ENCODE measurements at places on chromosomes 2 and 18.

- no peak for DNase-seq
Observed at GRCh38 chr2:11559066-11559785, 25.4 kb downstream of the GREB1 start.

DNA sequence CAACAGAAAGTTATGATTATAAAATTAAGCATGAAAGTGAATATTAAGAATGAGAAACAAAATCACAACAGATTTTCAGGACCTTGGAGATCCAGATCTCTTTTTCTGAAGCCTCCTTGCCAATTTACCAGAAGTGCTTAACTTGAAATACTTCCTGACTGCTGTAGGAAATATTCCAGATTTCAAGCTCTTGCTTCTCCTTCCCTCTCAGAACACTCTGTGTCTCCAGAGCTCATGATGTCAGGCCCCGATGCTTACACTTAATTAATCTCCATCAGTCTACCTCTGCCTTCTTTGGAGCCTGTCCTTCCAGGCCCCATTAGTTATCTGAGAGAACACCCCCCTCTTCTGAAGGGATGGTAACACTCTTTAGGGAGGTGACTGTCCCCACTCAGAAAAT is 20.7 kb upstream of the NT5C1B start:
- no peak for DNase-seq

- no peak for DNase-seq
Observed at GRCh38 chr2:96626553-96626942, 11.6 kb downstream of the KANSL3 start.

DNA sequence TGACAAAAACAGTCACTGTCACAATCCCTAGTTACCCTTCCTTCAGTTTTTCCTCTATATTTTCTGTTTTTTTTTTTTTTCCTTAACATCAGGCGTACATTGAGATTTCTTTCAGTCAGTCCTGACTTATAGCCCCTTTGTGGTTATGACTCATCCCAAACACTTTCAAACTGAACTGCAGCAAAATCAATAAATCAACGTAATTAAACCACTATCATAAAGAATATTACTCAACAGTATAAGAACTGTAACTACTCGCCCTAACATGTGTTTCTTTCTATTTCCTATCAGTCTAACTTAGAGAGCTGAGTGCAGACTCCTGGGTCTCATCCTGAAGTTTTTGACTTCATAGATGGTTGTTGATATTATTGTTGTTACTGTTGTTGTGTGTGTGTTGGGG is 523.5 kb downstream of the LRRTM4 start:
- DNase-seq, result no peak

- no peak for DNase-seq
Observed at GRCh38 chr18:56995579-56996188, 151.2 kb upstream of the BOD1L2 start.

DNA sequence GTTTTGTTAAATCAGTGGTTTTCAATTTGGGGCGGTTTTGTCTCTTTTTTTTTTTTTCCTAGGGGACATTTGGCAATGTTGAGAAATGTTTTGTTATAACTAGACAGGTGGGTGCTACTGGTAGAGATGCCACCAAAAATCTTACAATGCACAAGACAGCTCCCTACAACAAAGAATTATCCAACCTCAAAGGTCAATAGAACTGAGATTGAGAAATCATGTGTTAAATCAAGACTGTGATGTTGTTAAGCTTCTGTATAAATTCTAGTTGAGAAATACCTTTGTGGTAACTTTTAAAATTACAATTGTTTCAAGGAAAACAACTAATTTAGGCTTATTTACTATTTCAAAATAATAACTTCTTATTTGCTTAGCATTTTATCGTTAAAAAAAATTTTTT is 9.4 kb upstream of the SPOPL start:
- no peak for DNase-seq

GRCh38 chr2:10525573-10526265 is 77.6 kb upstream of the ODC1 start:
- DNase-seq, result no peak

DNA sequence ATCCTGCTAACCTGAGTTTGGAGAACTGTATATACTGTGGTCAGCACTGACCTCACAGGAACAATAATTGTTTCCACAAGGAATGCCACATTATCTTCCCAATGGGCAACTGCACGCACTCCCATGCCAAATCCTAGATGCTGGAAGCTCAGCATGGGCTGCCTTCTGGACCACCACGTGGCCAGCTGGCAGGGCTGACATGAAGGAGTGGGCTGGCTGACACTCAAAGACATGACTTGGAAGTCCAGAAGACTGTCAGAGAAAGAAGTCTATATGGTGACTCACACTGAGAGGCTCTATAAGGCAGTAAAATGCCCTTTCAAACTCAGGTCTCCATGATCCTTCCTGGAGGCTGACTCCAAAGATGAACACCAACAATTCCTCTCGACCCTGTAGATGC is 98.4 kb upstream of the RNF152 start:
- no peak for DNase-seq

GRCh38 chr2:68009526-68009925 is 53.3 kb downstream of the C1D start:
- no peak for DNase-seq

DNA sequence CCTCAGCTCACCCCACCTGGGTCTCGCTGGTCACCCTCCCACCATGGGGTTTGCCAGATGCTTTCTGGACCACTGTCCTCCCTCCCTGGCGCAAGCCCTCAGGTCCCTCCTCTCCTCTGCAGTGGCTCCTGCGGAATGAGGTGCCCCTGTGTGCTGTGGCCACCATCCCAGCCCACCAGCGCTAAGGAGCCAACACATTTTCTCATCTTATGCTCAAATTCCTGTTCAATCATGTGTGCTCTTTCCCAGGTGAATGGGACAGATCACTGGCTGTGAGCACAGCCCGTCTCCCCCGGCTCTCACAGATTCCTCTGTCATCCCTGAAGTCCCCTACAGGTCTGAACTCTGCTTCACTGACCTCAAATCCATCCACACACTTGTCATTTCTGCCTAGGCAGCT is 15.2 kb upstream of the CCDC74B start:
- DNase-seq, result no peak

- DNase-seq, result no peak
Observed at GRCh38 chr2:216710551-216711301, 15.4 kb upstream of the IGFBP5 start.

DNA sequence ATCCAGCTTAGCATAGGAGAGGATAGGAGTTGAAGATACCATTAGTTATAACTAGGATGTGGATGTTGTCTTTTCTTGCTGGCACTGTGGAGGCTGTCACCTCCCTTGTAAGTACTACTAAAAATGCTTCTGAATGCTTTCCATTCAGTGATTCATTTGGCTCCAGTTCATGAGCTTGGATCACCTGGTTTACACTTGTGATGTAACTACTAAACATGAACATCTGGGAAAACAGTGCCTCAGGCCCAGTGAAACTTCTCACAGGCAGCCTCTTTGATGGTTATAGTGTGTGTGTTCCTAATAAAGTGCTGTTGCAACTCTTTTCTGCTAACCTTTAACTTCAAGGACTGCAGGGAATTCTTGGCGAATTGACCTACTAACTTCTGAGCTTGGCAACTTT is 13.0 kb upstream of the SLC9A2 start:
- no peak for DNase-seq

DNA sequence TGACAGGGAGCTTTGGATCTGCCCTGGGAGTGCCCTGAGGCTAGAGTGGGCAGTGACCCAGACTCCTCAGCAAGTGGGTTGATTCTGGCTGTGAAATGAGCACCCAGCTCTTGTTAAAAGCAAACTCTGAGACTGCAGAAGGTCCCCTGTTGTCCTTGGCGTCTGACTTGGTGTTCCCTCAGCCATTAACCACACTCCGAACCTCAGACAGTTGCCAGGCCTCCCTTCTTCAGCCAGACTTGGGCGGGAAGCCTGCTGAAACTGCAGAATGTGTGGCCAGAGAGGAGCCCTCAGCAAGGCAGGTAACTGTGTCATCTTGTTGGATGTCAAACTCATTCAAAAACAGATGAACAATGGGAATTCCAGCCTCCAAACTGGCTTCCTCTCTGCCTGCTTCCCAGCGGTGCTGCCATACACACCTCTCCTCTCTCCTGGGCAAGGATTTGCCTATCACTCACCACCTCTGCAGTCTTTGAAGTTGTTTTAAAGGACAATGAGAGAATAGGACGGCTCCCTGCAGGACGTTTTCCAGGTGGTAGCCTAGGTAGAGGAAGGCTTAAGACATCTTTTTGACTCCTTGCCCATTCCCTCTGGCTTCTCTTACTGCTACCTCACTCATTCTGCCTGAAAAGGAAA is 38.9 kb upstream of the B3GNT2 start:
- no peak for DNase-seq

GRCh38 chr2:76008001-76008702 is 297.4 kb upstream of the GCFC2 start:
- no peak for DNase-seq

DNA sequence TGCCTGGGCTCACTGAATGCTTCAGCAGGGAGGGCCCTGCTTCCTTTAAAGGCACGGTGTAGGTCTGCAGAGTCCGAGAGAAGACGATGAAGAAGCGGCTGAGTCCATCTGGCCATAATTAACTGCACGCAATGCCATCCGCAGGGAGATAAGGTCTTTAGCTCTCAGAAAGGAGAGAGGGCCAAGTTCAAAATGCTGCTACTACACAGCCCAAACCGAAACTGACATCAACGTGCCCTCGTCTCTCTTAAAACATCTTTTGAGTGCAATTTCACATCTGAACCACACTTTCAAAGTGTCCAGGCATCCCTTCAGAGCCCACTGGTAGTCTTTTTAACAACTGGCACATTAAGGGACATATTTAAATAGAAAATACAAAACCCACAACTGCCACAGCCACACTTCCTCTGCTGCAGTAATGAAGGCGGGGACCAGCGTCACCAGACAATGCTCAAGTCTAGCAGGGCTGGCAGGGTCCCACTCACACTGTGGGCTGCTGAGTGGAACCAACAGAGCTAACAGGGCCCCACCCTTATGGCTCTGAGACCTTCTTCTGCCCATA is 35.8 kb downstream of the ST3GAL5 start:
- DNase-seq, result peak; percentile 51

- DNase-seq, result no peak
Observed at GRCh38 chr2:144550911-144551310, 31.0 kb upstream of the ZEB2 start.

DNA sequence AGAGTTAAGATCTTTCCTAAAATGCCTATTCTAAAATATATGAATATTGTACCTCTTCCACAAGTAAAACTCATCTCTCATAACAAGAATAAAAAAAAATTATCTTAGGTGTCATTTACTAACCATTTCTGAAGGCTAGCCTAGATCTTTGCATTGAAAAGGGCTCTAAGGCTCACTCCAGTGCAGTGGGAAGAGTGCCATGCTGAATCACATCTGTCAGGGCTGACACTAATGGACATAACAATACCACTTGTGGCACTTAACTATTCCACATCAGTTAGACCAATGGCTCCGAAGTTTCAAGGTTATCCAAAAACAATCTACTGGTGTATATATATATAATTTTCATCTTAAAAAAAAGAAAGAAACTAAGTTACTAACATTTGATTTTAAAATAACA is 130.2 kb downstream of the EXOC6B start:
- DNase-seq, result no peak

GRCh38 chr2:72261076-72261475 is 113.4 kb upstream of the CYP26B1 start:
- DNase-seq, result no peak

DNA sequence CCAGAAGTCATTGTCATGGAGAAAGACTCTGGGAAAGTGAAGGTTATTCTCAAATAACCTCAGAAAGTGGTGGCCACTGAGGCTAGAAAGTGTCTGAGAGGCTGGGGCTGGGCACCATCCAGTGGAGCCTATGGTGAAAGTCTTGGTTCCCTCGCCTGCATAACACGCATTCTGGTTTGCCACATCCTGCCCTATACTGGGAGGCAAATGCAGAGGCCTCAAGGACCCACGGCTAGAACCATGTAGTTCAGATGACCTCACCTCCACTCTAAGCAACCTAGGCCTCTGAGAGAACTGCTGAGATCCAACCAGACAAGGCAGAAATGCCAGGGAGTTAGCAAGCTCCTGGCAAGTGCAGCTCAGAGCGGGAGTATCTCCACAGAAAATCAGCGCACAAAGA is 5.1 kb downstream of the ITGB6 start:
- DNase-seq, result no peak

DNA sequence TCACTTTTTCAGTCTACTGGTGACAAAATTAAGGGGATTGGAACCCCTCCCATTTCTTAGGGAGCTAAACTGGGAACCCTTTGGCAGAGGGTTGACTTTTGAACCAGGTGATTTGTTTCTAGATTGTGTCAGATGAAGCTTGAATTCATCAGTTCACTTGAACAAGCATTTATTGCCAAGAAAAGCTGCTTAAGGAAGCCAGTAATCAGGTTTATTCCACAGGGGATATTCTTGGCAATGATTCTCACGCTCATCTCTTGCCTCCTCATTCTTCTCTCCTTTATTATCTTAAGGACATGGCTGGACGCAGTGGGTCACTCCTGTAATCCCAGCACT is 101.0 kb downstream of the ALPK2 start:
- DNase-seq, result no peak

GRCh38 chr2:148965623-148966437 is 72.7 kb upstream of the LYPD6B start:
- DNase-seq, result no peak
